Endothelial cell (in vitro differentiated cells): ENCODE measurements at places on chromosomes 2 and 18.

DNA sequence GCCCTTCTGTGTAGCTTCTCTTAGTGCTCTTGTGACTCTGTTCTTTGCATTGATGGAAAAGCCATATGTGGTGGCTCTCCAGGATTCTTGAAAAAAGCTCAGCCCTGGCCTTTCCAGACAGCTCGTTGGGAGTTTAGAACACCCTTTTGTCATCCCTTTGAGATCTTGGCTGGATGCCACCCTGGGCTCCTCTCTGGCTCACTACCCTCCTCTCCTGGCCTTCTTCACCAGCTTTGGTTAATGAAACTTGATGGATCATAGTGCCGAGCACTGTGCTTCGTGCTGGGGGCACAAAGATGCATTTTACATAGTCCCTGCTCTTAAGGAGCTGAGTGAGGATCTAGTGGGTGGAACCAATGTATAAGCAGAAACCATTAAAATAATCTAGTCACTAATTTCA, 15.6 kb upstream of the FHOD3 start:
- no peaks in the 10 kb centered on the region for H3K36me3 ChIP-seq
- no peak for DNase-seq
- no peaks in the 10 kb centered on the region for H3K27me3 ChIP-seq

DNA sequence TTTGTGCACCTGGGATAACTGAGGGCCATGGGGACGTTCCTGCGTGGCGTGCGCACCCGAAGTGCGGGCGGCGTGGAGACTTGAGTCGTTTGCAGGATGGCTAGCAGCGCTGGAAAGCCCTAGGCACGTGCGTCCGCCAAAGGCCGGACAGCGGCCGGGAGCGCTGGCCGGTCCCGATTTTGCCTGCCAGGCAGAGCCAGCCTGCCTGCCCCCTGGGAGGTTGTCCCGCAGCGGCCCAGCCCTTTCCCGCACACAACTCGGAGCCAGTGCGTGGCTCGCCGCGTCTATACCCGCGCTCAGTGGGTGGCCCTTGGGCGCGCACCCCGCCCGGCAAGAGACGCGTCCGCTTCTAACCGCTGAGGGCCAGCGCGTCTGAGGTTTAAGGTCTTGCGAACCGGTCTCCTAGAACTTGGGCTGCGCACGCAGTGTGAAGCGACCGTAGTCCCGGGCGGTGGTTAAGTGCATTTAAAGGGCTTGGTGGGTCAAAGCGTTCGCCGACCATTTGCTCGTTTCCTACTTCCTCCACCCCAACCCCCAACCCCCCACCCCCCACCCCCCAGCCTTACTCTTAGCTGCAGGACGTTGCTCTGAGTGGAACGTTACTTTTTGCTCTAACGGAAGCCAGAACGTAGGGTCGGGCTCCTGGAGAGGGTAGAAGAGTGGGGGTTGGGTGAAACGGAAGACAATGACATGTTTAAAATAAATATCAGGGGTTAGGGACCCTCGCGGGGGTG, 627 bp downstream of the CDCA7 start:
- H3K27ac ChIP-seq = peak overlapping the region; percentile 78
- H3K27me3 ChIP-seq = peaks cover 1% of the 10 kb centered on the region
- peak overlapping the region; percentile 95 for H3K4me3 ChIP-seq
- H3K4me1 ChIP-seq = peaks cover 16% of the 10 kb centered on the region

GRCh38 chr18:10514601-10515000, 11.2 kb upstream of the NAPG start:
- no peak overlapping the region for H3K4me3 ChIP-seq
- H3K27me3 ChIP-seq = peaks cover 5% of the 10 kb centered on the region
- H3K27ac ChIP-seq = no peak overlapping the region

- H3K27ac ChIP-seq = no peak overlapping the region
- H3K4me1 ChIP-seq = peaks cover 24% of the 10 kb centered on the region
- no peaks in the 10 kb centered on the region for H3K36me3 ChIP-seq
- H3K4me3 ChIP-seq = no peak overlapping the region
- no peaks in the 10 kb centered on the region for H3K27me3 ChIP-seq
Measured at GRCh38 chr18:26711756-26712155, 153.8 kb downstream of the AQP4 start.

DNA sequence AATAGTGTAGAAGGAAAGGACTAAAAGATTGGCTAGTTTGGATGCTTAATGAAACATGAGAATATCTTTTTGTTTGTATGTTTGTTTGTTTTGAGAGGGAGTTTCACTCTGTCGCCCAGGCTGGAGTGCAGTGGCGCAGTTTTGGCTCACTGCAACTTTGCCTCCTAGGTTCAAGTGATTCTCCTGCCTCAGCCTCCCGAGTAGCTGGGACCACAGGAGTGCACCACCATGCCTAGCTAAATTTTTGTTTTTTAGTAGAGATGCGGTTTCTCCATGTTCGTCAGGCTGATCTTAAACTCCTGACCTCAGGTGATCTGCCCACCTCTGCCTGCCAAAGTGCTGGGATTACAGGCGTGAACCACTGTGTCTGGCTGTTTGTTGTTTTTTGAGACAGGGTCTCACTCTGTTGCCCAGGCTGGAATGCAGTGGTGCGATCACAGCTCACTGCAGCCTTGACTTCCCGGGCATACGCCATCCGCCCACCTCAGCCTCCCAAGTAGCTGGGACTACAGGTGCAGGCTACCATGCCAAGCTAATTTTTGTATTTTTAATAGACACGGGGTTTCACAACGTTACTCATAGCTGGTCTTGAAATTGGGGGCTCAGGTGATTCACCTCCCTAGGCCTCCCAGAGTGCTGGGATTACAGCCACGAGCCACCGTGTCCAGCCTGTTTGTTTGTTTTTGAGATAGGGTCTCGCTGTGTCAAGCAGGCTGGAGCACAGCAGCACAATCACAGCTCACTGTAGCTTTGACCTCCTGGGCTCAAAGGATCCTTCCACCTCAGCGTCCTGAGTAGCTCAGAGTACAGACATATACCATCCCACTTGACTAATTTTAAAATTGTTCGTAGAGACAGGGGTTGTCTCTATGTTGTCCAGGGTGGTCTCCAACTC, 209.2 kb downstream of the MYCN start:
- no peaks in the 10 kb centered on the region for H3K36me3 ChIP-seq
- no peak overlapping the region for H3K4me3 ChIP-seq

DNA sequence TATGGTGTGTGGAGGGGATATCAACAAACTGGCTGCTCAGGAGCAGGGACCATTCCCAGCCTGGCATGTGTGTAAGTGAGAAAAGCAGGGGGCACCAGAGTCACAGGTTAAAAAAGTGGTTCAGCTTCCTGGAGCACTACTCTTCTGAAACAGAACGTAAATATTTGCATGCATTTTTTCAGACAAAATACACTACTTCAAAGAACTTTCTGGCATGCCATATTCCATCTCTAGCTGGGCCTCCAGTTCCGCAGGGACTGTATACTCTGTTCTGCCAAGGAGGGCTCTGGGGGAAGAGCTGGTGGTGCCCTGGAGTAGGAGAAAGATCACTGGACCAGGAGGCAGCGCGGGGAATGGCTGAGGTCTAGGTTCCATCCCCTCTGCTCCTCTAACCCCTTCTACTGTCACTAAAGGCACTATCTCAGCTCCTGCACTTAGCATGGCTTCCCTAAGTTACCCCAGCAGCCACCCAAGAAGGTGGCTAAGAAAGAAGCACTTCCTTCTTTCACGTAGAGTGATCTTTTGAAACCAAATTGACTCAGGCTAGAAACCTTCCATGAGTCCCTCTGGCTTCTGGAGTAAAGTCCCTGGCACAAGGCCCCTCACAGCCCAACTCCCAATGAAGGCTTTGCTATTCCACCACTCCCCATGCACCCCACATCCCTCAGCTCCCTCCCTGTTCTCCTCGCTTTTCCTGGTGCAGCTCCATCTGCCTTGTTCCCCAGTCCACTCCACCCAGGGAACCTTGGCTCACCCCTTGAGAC, 57.6 kb upstream of the CABLES1 start:
- H3K36me3 ChIP-seq = no peaks in the 10 kb centered on the region
- H3K4me3 ChIP-seq = no peak overlapping the region
- H3K27ac ChIP-seq = no peak overlapping the region
- H3K4me1 ChIP-seq = peaks cover 9% of the 10 kb centered on the region

DNA sequence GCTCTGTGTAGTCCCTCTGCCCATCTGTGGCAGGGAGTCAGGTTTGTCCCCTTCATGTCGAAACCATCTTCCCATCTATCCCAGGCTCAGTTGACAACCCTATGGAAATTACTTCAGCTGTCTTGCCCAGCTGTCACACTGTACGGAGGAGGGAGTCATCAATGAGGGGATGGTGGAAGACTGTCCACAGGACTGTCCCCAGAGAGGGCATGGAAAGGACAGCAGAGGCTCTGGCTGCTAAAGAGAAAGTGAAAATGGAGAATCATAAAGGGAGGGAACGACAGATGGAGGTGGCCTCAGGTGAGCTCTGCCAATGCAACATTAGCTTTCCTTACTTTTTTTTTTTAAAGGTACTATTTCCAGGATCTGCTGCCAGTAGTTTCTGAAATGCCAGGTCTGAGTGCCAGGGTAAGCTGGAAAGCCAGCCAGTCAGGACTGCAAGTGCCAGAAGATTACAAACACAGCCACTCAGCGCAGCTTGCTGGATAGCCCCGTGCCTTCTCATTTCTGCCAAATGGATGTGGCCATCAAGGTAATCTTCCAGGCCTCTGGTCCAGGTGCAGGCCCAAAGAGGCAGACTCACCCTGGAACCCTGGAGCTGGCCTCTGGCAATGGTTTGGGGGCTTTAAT, 192.8 kb downstream of the AGPS start:
- DNase-seq = no peak
- peaks cover 5% of the 10 kb centered on the region for H3K4me1 ChIP-seq
- no peaks in the 10 kb centered on the region for H3K27me3 ChIP-seq

- H3K4me3 ChIP-seq = no peak overlapping the region
- no peak overlapping the region for H3K27ac ChIP-seq
- H3K4me1 ChIP-seq = no peaks in the 10 kb centered on the region
- no peak for DNase-seq
Measured at GRCh38 chr2:1505031-1505441, 91.8 kb downstream of the TPO start.

DNA sequence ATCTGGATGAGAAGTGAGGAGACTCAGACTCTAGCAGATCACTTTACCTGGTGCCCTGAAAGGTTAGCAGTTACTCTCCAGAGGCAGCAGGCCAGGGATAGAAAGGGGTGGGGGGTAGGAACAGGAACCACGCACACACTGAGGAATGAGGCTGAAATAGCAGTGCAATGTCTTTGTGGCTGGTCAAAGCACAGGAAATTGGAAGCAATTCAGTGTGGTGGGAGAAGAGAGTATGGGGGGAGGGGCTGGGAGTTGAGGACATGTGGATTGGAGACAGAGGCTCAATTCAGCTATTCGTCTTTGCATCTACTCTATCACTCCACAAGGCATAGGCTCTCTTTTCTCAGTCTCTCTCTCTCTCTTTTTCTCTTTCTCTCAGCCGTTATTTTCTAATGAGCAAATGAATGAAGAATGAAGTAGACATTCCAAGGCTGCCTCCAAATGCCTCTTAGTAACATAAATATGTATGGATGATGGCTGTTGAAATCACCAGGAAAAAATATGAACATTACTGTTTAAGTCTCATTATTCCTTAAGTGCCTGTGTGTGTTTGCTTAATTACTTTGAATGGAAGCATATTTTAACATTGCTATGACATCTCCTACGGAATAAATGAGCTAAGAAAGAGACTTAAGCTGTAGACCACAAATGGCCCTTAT, 979.4 kb downstream of the TSN start:
- peaks cover 16% of the 10 kb centered on the region for H3K4me1 ChIP-seq
- peak; percentile 30 for DNase-seq
- H3K27ac ChIP-seq = peak overlapping the region; percentile 83
- no peaks in the 10 kb centered on the region for H3K36me3 ChIP-seq

- peaks cover 35% of the 10 kb centered on the region for H3K4me1 ChIP-seq
- H3K4me3 ChIP-seq = no peak overlapping the region
- peaks cover 8% of the 10 kb centered on the region for H3K27me3 ChIP-seq
- no peak for DNase-seq
Measured at GRCh38 chr18:340044-340443, 72.2 kb upstream of the THOC1 start.

DNA sequence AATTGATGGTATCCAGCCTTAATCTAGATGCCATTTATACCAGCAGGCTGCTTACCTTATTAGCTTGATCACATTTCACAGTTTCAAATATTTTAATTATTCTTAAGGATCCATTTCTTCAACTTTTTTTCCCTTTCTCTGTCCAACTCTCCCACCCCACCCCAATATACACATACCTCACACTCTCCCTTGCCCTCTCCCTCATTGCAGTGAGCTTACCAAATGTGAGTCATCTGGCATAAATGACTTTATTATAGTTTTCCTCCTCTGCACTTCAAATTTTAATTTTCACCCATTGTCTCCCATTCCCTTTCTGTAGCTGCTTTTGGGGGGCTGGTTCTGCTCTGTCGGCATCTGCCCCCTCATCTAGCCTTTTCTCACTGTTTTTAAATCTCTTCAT, 12.9 kb downstream of the HTR2B start:
- DNase-seq = no peak
- peaks cover 13% of the 10 kb centered on the region for H3K4me1 ChIP-seq
- no peak overlapping the region for H3K4me3 ChIP-seq
- no peak overlapping the region for H3K27ac ChIP-seq

GRCh38 chr2:769771-770170, 92.6 kb upstream of the TMEM18 start:
- H3K27me3 ChIP-seq = peaks cover 3% of the 10 kb centered on the region
- DNase-seq = no peak
- H3K36me3 ChIP-seq = no peaks in the 10 kb centered on the region
- no peak overlapping the region for H3K4me3 ChIP-seq

DNA sequence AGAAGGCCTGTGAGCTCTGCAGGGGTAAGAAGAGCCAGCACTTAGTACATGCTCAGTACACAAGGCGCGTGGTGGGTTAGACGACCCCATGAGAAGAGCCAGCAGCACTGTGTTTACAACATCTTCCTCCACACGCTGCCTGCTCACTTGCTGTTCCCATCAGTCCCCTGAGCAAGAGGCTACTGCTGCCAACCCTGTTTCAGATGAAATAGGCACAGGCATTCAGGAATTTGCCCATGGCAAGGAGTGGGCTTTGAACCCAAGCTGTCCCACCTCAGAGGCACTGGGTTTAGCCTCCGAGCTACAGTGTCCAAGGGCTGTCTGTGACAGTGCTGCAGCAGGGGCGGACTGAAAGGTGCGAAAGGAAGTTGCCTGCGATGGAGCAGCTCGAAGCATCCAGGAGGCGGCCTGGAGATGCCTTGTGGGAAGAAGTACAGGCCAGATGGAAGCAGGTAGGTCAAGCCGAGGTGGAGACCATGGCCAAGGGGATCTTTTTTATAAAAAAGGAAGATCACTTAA, 121.5 kb upstream of the PXDN start:
- no peaks in the 10 kb centered on the region for H3K36me3 ChIP-seq
- H3K27me3 ChIP-seq = peaks cover 6% of the 10 kb centered on the region
- peaks cover 7% of the 10 kb centered on the region for H3K4me1 ChIP-seq
- no peak for DNase-seq

- peaks cover 7% of the 10 kb centered on the region for H3K27me3 ChIP-seq
- no peaks in the 10 kb centered on the region for H3K36me3 ChIP-seq
- H3K4me1 ChIP-seq = peaks cover 15% of the 10 kb centered on the region
- no peak overlapping the region for H3K27ac ChIP-seq
- DNase-seq = no peak
Measured at GRCh38 chr2:23503682-23504081, 118.7 kb downstream of the KLHL29 start.

DNA sequence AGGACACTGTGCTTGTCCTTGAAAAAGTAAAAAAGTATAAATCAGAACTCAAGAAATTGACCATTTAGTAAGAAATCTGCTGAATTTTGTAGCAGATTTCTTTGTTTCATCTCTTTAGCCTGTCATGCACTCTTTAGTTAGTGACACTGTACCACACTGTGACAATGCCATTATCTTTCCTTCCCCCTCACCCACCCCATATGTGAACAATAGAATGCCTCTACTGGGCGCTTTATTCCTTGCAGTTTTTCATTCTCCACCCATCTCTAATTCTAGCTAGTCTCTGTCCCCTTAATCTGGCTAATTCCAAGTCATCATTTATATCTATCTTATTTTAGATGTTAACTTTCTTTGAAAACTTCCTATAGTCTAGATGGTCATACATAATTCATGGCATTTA, 241.0 kb downstream of the LRP1B start:
- no peak for DNase-seq
- H3K4me1 ChIP-seq = no peaks in the 10 kb centered on the region
- H3K27me3 ChIP-seq = no peaks in the 10 kb centered on the region
- no peaks in the 10 kb centered on the region for H3K36me3 ChIP-seq
- no peak overlapping the region for H3K4me3 ChIP-seq
